Colonic mucosa (tissue), 4 donors: ENCODE measurements at places on chromosomes 1 and 21. TPM values are rescaled to one million over a fixed set of nuclear protein-coding genes. Genes with fewer than 3 reads are reported as not detected.
A peak's percentile ranks its signal among the peaks of the same experiment; 100 is the strongest.

The SLC22A15 gene
- 1.1 TPM for total RNA-seq

The PDC gene
- not detected for total RNA-seq

The DCST1 gene
- total RNA-seq = not detected

The KIF2C gene
- 13.6 TPM for total RNA-seq

The FCRLB gene
- total RNA-seq = 0.16 TPM

DNA sequence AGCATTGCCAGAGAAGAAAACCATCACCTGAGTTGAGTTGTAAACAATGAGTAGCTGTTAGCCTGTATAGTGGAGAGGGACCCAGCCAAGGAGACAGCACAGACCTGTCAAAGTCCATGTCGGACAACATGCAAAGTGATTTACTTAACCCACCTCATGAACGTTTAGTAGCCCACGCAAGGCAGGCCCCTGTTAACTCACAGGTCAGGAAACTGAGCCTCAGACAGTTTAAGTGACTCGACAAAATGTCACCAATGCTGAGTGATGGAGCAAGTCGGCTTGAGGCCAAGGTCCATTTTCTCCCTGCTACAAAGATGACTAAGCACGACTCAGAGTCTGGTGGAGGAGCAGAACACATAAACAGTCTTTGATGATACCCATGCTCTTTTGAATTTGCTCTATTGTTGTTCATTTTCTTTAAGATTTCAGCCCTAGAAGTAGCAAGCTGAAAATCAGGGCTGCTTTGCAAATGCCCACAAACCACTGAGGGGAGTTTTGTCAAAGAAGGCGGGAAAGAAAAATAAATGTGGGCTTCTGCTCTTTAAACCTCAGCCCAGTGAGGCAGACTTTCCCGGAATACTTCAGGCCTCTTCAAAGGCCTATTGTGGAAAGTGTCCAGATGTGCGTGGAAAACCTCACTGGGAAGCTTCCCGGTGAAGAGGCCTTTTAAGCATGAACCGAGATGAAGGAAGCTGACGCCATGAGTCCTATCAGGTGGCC is 83.8 kb upstream of the HOOK1 start:
- peak; percentile 71 for DNase-seq

DNA sequence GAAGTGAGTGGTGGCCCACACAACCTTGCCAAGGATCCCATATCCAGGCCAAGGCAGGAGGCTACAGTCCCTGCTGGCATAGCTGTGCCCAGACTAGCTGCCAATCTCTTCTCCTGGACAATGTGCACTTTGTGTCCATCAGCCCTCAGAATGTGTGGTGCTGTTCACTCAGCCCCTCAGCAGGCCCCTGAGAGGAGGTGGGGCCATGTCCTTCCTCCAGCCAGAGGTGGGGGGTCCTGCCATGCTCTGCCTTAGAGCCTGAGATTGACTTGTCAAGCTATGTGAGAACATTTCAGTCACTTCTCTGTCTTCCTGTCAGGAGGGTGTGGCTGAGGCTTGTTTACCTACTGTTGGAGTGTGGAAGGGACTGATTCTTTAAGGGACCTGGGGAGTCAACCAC is 1.4 kb downstream of the NCF2 start:
- peak; percentile 49 for DNase-seq

DNA sequence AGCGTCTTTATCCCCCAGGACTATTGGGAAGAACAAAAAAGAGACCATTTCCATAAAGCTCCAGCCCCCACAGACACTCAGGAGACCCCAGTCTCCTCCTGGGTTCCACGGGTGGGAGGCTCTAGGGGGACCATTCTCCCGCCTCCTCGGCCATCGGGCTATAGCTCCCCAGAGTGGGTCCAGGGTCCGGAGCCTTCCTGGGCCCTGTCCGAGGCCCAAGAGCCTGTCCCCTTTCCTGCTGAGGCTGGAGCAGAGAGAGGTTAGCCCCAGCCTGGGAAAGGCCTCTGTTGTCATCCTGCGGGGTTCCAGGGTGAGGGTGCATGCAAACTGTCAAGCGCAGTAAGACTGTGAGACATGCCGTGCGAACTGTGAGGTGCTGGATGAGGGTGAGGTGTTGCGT is 166.3 kb downstream of the CAMTA1 start:
- no peak for DNase-seq

DNA sequence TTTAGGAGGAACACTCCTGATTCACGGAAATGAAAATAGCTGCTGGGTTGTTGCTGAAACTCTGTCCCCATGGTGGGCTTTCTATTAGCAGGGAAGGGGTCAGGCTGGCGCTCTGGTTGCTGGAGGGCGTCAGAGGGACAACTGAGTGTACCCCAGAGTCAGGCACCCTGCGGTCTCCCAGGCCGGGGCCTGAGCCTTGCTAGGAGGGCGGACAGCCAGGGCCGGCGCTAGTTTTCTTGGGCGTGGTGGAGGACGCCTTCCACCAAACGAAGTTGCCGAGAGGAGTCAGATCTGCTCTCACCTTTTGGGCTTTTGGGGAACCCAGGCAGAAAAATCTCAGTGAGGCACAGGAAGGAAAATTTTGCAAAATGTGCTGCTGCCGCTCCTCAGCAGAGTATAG is 54.8 kb downstream of the NGF start:
- DNase-seq = no peak

- DNase-seq = peak; percentile 84
Measured at GRCh38 chr1:23619299-23620188, 60.2 kb upstream of the ID3 start.

DNA sequence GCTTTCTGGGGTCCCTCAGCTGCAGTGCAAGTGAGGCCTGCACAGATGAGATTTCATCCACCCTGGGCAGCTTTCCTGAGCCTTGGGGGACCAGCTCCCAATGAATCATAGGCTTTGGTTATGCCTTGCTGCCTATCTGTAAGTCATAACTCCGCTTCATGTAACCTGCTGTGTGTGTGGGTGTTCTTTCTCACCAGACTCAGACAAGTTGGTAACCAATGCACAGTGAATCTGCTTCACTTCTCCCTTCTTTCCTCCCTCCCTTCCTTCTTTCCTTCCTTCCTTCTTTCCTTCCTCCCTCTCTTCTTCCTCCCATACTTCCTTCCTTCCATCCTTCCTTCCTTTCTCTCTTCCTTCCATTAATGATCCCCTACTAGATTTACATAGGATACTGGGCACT is 34.4 kb upstream of the PSMB2 start:
- no peak for DNase-seq

- DNase-seq = no peak
Measured at GRCh38 chr21:29351691-29352090, 53.0 kb downstream of the BACH1 start.

- DNase-seq = no peak
Measured at GRCh38 chr1:119132179-119132578, 8.3 kb downstream of the WARS2 start.

GRCh38 chr1:221878134-221878533 is 136.2 kb upstream of the DUSP10 start:
- no peak for DNase-seq

GRCh38 chr21:26374817-26375216 is 198.3 kb downstream of the CYYR1 start:
- no peak for DNase-seq

GRCh38 chr1:12397462-12398450 is 167.9 kb downstream of the VPS13D start:
- no peak for DNase-seq

DNA sequence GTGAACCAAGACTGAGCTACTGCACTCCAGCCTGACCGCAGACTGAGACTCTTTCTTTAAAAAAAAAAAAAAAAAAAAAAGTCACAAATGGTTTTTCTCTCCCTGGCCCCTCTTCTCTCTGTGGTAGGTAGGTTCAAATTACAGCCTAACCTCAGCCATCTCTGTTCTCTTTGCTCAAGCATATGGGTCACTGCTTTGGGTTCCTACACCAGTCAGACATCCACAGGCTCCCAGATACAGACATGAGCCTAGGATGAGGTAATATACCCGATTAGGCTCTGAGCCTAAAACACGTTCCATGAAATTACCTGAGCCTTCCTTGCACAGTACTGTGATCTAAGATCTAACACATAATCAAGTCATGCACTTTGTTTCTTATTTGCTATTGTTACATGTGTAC is 90.5 kb upstream of the JAK1 start:
- DNase-seq = no peak
